Thyroid gland (tissue), 4 donors: ENCODE measurements at places on chromosomes 16 and 17. TPM values are rescaled to one million over a fixed set of nuclear protein-coding genes. Genes with fewer than 3 reads are reported as not detected.

The ABCA9 gene
- total RNA-seq, result 40.2 TPM

DNA sequence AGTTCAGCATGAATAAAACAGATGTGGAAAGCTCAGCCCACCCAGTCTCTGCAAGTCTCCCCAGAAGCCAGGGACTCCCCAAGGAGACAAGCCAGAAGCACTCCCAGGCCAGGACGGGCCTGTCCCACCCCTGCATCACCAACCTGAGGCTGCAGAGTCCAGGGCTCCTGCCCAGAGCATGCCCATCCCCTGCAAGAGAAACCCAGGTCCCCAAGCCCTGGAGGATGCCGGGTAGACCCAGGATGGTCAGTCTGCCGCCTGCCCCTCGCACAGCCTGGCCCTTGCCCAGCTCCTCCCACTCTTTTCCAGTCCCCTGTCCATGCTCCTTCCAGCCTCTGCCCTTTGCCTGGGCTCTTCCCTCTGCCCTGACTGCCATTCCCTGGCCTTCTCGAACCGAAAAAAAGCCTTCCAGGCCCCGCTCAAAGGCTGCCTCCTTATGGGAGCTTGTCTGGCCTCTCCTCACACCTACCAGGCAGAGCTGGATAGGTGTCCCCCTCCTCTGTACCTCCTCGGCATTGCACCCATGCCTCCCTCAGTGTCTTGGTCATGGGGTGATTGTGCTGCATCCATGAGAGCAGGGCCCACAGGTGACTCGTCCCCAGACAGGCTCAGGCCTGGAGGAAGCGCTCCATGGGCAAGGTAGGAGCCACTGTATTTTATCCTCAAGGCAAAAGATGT is 44.8 kb downstream of the BEAN1 start:
- no peak for DNase-seq

The SYNRG gene
- 41.7 TPM for total RNA-seq

- DNase-seq, result no peak
Measured at GRCh38 chr17:64502021-64502420, 4.1 kb downstream of the DDX5 start.

DNA sequence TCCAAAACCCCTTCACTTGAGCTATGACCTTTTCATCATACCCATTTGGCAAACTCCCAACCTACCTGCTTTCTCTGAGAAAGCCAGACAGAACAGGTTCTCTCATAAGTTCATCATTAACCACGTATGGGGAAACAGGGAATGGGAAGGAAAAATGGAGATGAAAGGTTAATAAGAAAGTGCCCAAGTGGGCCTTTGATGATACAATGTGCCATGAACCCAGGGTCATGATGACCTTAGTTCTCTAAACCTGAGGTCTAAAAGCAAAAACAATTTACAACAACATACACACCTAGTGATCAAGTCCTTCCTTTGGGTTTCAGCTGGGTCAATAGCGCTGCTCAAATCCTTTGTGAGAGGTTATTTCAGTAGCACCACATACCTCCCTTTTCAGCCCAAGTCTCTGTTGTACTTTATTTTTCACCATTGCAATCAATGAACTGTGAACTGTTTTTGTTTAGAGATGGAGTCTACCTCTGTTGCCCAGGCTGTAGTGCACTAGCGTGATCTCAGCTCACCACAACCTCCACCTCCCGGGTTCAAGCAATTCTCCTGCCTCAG is 14.5 kb upstream of the RANGRF start:
- no peak for DNase-seq

DNA sequence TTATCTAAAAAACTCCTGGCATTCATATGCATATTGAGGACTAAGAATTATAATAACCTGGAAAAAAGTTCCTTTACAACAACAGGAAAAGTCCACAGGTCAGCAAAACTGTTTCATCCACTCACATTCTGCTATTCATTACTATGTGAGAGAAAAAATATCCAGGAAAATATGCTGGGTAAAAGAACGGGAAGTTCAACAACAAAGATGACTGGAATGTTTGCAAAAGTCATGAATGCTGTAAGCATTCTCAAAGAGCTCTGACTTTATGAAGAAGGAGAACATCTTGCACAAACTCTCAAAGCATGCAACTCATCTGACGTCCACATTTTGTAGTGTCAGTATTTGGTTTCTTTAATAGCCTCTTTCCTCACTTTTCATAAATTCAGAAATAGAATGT is 56.9 kb upstream of the ALDH3A1 start:
- no peak for DNase-seq
